ENCODE measurements at places on chromosomes 2 and 18.
A peak's percentile ranks its signal among the peaks of the same experiment; 100 is the strongest.

DNA sequence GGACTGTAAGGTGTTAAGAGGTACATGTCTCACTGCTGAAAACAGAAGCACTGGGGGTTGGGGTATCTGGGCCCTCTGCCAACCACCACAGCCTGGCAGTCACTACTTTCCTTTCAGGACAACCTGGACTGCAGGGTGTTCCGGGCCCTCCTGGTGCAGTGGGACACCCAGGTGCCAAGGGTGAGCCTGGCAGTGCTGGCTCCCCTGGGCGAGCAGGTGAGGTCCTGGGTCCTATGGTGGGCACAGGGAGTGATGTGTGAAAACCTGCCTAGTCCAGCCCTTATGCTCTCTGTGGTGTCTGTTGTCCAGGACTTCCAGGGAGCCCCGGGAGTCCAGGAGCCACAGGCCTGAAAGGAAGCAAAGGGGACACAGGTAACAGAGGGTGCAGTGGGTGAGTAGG, 40.0 kb downstream of the MARCO start:
- DNase-seq: no peak

DNA sequence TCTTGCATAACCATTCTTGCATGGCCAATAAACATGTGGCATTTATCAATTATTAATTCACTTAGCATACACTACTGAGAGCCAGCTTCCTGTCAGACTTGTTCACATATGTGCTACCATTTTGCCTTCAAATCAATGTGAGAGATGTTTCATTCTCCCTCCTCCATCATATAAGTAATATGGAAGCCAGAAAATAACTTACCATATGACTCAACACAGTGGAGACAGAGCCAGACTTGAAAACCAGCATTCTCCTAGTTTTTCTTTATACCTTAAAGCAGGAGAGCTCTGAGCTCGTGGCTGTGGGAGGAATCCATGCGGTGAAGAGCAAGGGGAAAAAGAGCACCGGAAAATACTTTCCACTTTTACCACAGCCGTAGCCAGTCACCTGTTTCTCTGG, 215.0 kb upstream of the LRATD1 start:
- DNase-seq: no peak

DNA sequence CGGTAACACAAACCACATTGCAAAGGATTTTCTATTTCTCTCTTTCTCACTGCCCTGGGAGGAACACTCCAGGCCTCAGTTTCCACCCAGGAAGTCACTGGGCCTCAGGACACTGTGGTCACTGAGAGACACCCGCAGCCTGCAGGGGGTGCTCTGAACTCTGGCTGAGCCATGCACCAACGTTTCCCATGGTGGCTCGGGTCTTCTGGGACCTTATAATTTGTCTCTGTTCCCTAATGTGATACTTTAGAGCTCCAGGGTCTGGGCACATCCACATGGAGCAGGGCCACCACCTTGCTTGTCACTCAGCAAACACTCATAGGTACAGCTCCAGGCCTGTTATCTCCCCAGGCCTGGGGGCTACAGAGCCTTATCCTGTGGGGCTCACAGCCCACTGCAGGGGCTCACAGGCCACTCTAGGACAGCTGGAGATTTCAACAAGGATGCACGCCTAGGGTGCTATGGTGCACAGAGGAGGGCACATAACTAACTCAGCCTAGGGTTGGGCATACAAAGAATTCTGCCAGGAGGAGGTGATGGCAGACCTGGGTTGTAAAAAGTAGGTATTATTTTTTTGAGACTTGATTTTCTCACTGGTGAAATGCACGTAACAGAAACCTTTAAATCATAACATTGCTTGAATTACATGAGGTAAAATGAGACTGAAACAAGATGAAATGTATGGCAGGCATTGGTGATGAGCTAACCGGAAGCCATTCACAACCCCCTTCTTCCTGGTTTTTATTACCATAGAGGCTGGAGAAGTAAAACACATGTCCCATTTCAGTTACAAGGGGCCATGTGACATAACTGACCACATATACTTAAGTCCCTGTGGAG, 3.0 kb upstream of the HS1BP3 start:
- no peak for DNase-seq

DNA sequence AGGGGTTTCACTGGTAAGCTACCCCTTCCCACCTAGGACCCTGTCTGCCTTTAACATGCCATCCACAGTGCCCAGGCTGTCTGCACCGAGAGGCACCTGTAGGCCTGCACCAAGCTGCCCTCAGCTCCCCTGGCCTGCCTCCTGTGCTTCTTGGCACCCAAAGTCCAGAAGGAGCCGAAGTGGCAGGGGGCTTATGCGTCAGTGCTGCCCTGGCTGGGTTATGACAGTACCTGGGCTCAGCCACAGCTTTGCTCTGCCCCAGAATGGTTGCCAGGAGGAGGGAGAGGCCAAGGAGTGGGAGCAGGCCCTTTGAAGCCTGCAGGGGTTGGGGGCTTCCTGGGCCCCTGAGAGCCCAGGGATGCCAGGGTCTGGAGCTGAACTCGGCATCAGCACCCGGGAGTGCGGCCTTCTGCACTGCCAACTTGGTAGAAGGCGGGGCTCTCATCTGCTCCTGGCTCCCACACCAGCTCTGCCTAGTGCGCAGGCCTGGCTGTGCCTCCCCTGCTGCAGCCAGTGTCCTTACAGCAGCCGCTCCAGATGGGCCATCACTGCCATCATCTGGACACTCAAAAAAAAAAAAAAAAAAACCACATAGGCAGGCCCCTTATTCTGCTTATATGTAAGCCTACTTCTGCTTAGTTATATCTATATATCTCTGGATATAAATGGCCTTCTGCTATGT, 155.4 kb downstream of the THSD7B start:
- no peak for DNase-seq

- no peak for DNase-seq
These were observed 93.8 kb downstream of the SCG2 start for GRCh38 chr2:223508372-223508771.

- DNase-seq: peak; percentile 64
These were observed 35.5 kb downstream of the IL1R2 start for GRCh38 chr2:102027036-102027980.

GRCh38 chr2:68031542-68032160, 31.2 kb downstream of the C1D start:
- DNase-seq: peak; percentile 49

- no peak for DNase-seq
These were observed 52.7 kb downstream of the PHLPP1 start for GRCh38 chr18:62767836-62768557.

DNA sequence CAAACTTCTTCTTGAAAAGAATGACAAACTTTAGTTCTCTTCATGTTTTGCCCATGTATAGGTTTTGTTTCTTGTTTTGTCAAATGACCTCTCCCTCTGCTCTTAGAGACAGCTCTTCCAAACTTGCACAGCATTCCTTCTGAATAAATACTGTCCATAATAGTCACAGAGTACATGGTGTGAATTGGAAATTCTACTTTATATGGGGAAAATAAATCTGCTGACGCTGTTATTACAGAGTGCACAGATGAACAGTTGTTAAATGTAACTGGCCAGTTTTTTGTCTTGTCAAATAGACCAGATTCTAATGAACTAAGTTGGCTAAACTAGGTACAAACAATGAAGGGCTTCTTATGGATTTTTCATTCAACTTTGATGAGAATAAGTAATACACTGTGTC, 115.8 kb upstream of the DTNA start:
- no peak for DNase-seq

- peak; percentile 2 for DNase-seq
These were observed 52.1 kb upstream of the EPB41L5 start for GRCh38 chr2:119960821-119961220.

DNA sequence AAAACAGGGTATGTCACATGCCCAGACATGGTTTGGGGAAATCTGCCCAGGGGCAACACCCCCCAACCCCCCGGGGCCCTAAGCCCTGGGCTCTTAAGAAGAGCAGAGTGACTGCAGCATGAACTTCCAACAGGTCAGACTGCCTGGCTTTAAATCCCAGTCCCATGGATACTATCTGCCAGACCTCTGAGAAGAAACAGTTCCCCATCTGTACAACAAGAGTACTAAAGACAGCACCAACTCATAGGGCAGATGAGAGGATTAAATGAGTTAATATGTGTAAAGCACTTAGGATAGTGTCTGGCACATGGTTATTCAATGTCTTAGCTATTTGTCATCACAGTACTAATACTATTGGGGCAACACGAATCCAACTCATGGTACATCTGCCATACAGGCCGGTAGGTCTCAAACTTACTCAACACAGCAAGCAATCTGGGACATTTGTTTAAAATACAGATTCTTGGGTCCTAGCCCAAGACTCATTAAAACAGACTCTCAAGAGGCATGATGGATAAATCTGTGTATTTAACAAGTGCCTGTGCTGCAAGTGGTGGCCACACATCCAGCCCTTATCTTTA, 23.4 kb downstream of the CDH2 start:
- no peak for DNase-seq

DNA sequence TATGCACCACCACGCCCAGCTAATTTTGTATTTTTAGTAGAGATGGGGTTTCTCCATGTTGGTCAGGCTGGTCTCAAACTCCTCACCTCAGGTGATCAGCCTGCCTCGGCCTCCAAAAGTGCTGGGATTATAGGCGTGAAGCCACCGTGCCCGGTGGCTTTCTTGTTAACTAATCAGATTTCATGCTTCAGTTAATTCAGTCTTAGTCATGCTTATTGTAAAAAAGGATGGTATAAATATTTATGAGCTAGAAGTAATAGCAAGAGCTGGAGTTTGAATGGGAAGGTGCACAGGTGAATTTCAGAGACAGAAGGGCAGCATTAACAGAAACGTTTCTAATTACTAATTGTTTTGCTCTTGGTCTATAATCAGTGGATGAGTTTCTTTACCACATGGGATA, 10.3 kb downstream of the GEMIN6 start:
- no peak for DNase-seq

Data from HS-5 (cell line).